ENCODE measurements at places on chromosomes 7 and 10. TPM values are rescaled to one million over a fixed set of nuclear protein-coding genes. Genes with fewer than 3 reads are reported as not detected.

The GARIN1A gene
- 0.64 TPM for total RNA-seq

The KCNMA1 gene
- 36.7 TPM for total RNA-seq

The DKK1 gene
- 84.4 TPM for total RNA-seq

The LRGUK gene
- 0.32 TPM for total RNA-seq

The POMZP3 gene
- 3.5 TPM for total RNA-seq

The LIPM gene
- not detected for total RNA-seq

- DNase-seq = no peak
These were observed 28.1 kb downstream of the AGAP3 start for GRCh38 chr7:151114151-151115090.

DNA sequence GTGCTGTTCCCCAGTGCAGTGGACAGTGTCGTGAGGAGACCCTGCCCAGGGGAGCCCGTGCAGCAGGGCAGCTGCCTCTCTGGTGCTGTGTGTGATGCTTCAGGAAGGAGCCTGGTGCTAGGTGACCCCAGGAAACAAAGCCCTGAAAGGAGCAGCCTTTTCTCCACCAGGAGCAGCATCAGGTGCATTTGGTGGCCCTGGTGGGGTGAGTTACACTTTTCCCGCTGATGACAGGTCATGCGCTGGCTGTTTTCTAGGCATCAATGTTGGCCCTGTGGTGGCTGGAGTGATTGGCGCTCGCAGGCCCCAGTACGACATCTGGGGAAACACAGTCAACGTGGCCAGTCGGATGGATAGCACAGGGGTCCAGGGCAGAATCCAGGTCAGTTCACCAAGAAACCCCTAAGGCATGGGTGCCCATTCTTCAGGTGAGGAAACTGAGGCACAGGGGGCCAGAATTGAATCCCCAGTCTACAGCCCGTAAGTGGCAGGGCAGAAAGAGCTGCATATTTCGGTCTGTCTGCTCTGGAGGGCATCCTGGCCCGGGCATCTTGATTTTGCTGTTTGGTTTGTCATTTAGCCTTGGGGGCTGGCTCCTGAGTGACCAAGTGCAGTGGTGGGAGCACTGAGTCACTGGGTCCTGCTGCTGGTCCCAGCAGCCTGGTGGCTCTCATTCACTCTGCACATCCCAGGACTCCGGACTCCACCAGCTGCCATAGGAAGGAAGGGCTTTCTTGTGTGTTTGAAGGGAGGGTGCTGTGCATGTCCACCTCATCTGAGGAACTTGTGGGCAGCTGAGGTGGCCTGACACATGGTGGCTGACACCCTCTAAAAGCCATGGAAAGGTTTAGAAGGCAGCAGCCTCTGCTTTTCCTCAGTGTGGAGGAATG, 136.3 kb downstream of the ADCY1 start:
- no peak for DNase-seq

DNA sequence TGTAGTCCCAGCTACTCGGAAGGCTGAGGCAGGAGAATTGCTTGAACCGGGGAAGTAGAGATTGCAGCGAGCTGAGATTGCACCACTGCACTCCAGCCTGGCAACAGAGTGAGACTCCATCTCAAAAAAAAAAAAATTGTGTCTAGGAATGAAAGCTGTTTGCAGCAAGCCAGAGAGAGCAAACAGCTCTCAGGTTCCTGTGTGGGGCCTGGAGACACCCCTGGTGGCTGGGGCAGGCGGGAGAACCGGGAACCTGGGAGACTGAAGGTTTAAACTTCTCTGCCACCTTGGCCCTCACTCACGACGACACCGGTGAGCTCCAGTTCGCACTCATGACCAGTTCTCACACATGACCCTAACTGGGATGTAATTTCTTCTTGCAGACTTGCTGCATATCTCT, 13.2 kb upstream of the UNCX start:
- no peak for DNase-seq

- DNase-seq = no peak
These were observed 126.9 kb downstream of the HIBADH start for GRCh38 chr7:27535795-27536194.

DNA sequence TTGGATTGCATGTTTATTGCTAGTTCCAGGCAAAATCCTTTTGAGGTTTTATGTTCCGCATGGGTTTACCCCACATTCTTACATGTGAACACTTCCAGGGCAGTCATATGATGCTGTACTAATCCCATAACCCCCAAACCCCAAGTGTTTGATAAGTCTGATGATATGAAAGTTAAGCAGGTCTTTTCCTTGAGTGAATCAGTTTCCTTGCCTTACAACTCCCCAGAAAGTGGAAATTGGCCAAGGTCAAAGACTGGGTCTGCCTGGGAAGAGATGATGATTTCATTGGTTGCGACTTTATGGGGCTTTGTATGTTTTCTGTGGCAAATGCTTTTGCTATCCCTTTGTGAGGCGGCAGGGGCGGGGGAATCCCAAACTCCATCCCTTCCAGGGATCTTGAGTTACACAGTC, 24.7 kb downstream of the AFAP1L2 start:
- peak; percentile 99 for DNase-seq

DNA sequence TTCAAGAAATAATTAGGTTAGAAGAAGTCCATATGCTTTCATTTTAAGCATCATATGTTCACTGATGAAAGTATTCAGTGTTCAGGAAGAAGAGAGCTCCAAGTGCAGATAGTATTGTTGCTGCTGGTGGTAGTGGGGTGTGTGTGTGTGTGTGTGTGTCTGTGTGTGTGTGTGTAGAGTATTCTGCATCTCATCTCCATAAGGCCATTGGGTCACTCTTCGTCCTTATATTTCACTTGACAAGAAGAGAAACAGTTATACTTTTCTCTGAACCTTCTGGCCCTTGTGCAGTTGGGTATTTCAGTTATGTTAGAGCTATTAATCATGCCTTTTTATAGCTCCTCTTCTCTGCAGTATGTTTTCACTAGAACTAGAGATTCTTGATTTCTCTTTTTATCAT, 26.2 kb downstream of the ADAM22 start:
- peak; percentile 28 for DNase-seq

GRCh38 chr10:62166331-62167131, 102.1 kb downstream of the RTKN2 start:
- peak; percentile 96 for DNase-seq

DNA sequence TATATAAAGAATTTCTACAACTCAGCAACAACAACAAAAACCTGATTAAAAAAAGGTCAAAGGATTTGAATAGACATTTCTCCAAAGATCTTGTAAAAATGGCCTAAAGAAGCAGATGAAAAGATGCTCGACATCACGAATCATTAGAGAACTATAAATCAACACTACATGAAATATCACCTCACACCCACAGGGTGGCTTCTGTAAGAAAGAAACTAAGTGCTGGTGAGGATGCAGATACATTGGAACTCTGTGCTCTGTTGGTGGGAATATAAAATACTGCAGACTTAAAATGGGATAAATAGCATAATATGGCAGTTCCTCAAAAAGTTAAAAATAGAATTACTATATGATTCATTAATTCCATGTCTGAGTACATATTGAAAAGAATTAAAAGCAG, 38.3 kb upstream of the CDCA7L start:
- no peak for DNase-seq

- DNase-seq = no peak
These were observed 11.9 kb downstream of the THAP5 start for GRCh38 chr7:108557617-108558016.

DNA sequence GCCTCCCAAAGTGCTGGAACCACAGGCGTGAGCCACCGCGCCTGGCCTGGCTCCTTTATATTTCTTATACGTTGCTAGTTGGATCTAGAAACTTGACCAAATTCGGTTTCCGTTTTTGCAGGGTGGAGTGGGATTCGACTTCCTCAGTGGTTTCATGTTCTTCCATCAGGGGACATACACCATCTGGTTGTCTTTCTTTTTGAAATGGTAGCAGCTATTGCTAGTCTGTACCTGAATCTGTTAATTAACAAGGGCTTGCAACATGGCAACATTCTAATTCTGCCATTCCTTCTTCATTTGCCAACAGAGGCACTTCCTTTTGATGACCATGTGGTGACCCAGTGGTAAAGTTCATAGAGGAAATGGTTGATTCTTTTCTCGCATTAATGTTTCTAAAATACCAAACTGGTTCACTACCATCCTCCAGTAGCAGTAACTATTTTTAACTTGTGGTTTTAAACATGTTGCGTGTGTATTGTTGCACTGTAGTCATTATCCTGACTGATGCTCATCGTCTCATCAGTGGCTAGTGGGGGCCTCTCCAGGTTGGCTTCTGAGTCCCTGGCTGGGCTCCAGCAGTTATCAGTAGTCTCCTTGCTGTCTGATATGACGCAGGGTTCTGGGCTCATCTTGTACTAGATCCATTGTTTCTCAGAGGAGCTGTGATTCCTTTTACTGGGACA, 159.2 kb downstream of the RGS10 start:
- no peak for DNase-seq

GRCh38 chr10:131949041-131949862, 32.5 kb downstream of the BNIP3 start:
- DNase-seq = no peak

GRCh38 chr10:74058658-74059057, 60.7 kb downstream of the VCL start:
- DNase-seq = no peak

- no peak for DNase-seq
These were observed 99.9 kb downstream of the PRLHR start for GRCh38 chr10:118495499-118495898.

- no peak for DNase-seq
These were observed 45.5 kb upstream of the PRSS1 start for GRCh38 chr7:142703655-142704305.

- no peak for DNase-seq
These were observed 38.0 kb upstream of the PCBD1 start for GRCh38 chr10:70926226-70927000.
